ENCODE measurements at places on chromosomes 1 and 21.

- DNase-seq: peak; percentile 23
Observed at GRCh38 chr21:25999921-26000582, 170.5 kb downstream of the APP start.

GRCh38 chr1:190049314-190049713 lies 428.4 kb downstream of the BRINP3 start:
- no peak for DNase-seq

DNA sequence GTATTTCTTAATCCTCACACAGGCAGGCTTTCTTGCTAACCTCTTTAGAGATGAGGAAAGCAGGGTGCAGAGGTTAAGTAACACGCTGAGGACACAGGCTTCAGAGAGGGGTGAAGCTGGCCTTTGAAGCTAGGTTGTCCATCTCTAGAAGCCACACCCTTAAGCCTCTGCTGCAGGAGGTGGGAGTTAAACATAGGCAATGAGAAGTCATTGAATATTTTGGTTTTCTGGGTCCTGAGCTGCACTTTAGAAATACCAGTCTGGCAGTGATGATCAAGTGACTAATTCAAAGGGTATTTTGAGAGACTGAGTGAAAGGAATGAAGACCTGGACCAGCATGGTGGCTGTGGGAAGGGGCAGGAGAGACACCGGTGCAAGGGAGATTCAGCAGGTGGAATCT lies 9.9 kb downstream of the KCNJ15 start:
- DNase-seq: no peak

DNA sequence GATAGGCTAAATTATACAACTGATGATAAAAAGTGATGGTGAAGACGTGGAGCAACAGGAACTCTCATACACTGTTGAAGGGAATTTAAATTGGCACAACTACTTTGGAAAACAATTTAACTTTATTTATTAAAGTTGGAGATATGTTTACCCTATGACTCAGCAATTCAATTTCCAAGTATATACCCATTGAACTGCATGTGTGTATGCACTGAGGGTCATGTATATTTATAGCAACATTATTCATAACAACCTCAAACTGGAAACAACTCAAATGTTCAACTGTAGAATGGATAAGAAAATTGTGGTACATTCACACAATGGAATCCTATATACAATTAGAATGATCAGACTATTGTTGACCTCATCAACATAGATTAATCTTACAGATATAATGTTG lies 16.5 kb upstream of the BCAS2 start:
- no peak for DNase-seq

- DNase-seq: no peak
Observed at GRCh38 chr1:155897746-155898145, 13.4 kb downstream of the RIT1 start.

GRCh38 chr1:99326215-99326949 lies 62.1 kb downstream of the PLPPR4 start:
- peak; percentile 3 for DNase-seq

All from hematopoietic multipotent progenitor cell treated with erythropoietin and hydrocortisone succinate and interleukin-3 and kit ligand, for 4 days (in vitro differentiated cells).